AG09309 (cell line): ENCODE measurements at places on chromosomes 1 and 21.

DNA sequence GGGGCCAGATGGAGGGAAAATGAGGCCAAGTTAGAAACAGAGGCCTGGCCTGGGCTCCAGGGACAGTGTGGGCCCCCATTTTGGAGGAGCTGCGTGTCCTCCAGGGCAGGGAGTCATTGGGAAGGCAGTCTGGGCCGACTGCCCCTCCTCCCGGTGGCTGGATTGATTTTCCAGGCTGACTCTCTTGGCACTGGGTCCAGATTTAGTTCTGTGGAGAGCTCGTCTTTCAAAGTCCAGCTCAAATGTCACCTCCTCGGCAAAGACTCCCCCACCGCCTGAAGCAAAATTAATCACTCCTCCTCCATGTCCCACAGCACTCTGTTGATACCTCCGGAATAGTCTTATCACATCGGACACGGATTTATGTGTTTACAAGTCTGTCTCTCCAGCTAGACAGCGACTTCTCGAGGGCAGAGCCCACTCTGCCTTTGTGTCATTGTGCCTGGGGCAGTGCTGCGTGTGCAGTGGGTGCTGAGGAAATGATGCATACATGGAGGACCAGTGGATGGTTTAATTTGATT, 175.1 kb downstream of the CAMTA1 start:
- DNase-seq = peak; percentile 18

- no peak for DNase-seq
These were observed 5.4 kb downstream of the KCNA2 start for GRCh38 chr1:110600716-110601115.

- DNase-seq = no peak
These were observed 30.2 kb downstream of the RAVER2 start for GRCh38 chr1:64775113-64775512.

DNA sequence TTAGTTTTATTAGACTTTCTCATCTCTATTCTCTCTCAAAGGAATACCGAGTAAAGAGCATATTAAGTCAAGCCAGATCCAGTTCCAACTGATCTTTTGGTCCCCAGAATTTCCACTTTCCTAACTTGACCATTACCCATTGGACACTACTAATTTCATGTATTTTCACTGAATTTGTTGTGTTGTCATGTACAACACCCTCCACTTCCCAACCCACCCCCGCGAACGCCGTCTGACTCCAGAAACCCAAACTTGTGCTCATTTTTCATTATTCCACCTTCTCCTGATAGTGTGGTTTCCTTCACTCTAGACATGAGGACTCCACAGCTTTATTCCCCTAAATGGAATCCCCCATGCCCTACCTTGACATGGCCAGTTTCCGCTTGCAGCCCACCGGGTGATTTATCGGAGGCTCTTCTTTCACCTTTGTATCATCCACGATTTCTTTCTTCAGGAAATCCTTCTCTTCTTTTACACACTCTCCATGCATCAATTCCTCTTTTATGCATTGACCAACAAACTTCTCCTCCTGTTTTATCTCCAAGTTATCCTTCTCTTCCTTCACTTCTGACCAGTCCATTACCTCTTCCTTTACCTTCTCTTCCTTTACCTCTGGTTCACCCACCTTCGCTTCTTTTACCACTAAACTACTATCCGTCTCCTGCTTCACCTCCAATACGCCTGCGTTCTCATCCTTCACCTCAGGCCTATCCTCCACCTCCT, 805 bp downstream of the ZNHIT6 start:
- DNase-seq = no peak

DNA sequence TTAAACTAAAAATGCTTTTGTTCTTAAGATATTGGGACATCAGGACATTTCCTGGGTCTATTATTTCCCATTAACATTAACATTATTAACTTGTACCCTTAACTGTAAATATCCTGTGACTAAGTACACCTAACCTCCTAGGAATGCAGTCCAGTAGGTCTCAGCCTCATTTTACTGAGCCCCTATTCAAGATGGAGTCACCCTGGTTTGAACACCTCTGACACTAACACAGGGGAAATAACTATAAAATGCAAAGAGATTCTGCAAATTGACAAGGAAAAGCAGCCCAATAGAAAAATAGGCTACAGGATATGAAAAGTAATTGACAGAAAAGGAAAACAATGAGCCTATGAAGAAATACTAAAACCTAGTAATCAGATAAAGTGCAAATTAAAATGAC, 11.6 kb upstream of the NCMAP start:
- DNase-seq = no peak
